ENCODE measurements at places on chromosomes 7 and 10.

DNA sequence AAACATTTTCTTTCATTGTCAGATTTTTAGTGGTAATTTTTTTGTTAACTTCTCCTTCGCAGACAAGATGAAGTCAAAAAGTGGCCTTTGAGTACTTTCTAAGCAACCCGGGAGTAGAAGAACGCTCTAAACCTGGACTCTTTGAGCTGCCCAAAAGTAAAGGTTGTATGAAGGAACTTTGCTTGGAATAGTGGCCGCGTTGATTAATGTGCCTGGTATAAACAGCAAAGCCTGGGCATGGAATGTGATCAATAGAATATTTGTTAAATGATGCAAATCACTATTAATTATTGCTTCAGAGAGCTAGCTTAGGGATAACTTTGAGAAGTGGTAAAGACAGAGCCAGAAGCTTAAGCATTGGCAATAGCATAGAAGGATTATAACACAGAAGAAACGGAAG, 475.1 kb upstream of the ANKRD30A start:
- no peaks in the 10 kb centered on the region for H3K27me3 ChIP-seq
- H3K27ac ChIP-seq = no peak overlapping the region
- no peaks in the 10 kb centered on the region for H3K36me3 ChIP-seq
- DNase-seq = no peak

DNA sequence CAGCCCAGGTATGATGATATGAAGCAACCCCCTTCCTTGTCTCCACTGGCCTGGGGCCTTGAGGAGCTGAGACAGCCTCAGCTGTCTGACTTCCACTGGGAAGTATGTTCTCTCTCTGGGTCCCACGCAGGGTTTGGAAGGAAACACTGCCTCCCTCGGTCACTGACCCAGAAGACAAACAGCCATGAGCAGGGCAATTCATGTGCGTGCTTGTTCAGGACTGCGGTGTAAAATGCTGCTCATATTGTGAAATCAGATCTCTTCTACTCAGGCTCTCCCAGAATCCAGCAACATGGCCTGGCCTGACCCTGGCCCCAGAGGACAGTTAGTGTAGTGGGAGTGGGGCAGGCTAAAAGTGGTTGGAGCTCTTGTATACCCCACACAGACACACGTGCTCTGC, 2.8 kb downstream of the CLCN1 start:
- H3K4me1 ChIP-seq = peaks cover 14% of the 10 kb centered on the region
- DNase-seq = peak; percentile 24
- H3K4me3 ChIP-seq = no peak overlapping the region
- no peak overlapping the region for H3K27ac ChIP-seq
- no peaks in the 10 kb centered on the region for H3K27me3 ChIP-seq

DNA sequence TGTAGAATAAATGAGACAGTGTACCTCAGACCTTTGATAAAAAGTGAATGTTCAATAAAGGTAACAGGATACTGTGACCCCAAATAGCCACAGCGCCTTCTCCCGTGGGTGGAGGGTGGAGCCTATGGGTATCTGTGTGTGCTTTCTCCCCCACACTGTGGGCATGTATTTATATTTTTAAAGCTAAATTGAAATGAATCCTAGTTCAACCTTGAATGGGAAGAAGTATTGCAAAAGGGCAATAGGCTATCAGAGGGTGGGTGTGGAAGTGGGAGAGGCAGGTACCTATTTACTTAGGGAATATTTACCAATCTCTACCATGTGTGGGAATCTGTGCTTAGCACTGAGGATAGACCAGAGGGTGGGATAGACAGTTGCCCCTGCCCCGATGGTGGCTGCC, 68.9 kb downstream of the PFKFB3 start:
- no peaks in the 10 kb centered on the region for H3K36me3 ChIP-seq
- H3K4me3 ChIP-seq = no peak overlapping the region
- H3K4me1 ChIP-seq = peaks cover 18% of the 10 kb centered on the region
- no peak overlapping the region for H3K27ac ChIP-seq

- no peaks in the 10 kb centered on the region for H3K4me1 ChIP-seq
- DNase-seq = peak; percentile 28
- H3K36me3 ChIP-seq = no peaks in the 10 kb centered on the region
- no peaks in the 10 kb centered on the region for H3K27me3 ChIP-seq
- H3K27ac ChIP-seq = no peak overlapping the region
- H3K4me3 ChIP-seq = no peak overlapping the region
These were observed 8.1 kb downstream of the ADCY1 start for GRCh38 chr7:45582136-45582749.

DNA sequence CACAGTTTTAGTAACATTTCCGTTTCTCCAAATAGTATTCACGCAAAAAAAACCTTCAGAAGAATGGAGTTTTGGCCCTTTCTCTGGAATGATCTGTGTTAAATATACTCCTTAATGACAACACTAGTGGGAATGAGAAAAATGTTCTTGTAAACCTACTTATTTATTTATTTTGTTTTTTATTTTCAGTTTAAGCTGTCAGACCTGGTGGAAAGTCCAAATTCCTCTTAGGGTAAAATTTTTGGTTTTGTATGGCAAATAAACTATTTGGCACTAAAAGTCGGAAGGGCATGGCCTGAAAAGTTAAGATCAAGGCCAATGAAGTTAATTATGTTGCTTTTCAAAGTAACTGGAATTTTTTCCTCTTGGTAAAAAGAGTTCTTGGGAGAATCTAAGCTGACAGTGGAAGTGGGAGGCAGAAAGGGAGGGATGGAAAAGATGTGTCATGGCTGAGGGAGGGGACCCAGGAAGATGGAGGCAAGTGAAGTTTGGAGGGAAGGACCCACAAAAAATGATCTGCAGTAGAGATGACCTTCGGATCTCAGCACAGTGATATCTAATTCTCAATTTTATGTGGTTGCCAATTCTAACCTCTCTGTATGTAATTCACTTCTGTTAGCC, 33.5 kb upstream of the VPS41 start:
- no peaks in the 10 kb centered on the region for H3K27me3 ChIP-seq
- H3K4me3 ChIP-seq = no peak overlapping the region
- no peak for DNase-seq
- H3K36me3 ChIP-seq = no peaks in the 10 kb centered on the region

GRCh38 chr7:112638675-112639400, 151.4 kb downstream of the TMEM168 start:
- DNase-seq = no peak
- H3K27me3 ChIP-seq = no peaks in the 10 kb centered on the region
- peaks cover 25% of the 10 kb centered on the region for H3K4me1 ChIP-seq
- no peak overlapping the region for H3K27ac ChIP-seq
- H3K4me3 ChIP-seq = no peak overlapping the region

- no peaks in the 10 kb centered on the region for H3K36me3 ChIP-seq
- H3K4me3 ChIP-seq = no peak overlapping the region
- peaks cover 42% of the 10 kb centered on the region for H3K4me1 ChIP-seq
These were observed 3.2 kb downstream of the ITPRIP start for GRCh38 chr10:104334965-104335650.

DNA sequence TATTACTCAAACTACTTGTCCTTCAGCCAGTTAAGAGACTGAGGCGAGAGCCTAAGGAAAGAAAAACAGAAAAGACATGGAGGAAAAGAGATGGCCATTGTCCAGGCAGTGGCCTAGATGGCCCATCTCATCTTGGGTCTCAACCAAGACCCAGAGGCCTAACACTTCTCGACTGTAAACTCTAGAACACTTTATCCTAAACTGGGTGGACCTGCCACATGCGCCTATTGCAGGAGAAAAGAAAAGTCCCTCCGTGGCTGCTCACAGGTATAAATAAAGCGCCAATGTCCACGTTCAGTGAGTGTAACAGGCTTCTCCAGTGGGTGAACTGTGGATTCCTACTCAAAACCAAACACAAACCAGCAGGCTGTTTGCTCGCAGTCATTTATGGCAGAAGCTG, 92.7 kb upstream of the DDC start:
- H3K36me3 ChIP-seq = no peaks in the 10 kb centered on the region
- H3K4me3 ChIP-seq = no peak overlapping the region

DNA sequence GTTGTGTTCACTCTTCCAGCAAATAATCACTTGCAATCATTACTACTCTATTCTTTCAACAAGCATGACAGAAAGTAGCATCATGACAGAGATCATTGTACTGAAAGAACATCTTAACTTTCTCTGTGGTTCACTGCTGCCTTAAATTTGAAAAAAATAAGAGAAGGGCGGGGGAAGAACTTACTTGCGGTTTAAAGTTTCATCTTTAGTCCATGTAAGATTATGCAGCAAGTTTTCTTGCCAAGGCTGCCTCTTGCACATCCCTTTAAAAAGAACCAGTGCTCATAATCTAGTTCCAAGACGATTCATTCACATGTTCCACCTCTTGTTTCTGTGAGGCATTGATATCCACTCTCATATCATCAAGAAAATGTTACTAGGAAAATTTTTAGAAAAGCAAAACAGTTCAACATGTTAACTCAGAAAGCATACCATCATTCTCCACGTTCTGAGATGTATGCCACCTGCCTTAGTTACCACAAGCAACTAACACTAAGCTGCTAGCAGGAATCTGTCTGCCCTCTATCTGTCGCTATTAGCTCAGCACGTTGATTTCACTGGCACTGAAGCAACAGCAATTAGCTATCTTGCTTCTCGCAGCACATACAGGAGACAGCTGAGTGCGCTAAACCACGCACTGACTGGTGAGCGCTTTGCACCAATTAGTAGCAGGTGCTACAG, at the start of gene PCDH15:
Gene PCDH15 (minus strand): TSS at position 491 of the 681 bp plus-strand sequence. CDS start 136,969 bp downstream, outside the sequence.
- no peak within 1 kb of the TSS for H3K4me3 ChIP-seq
- H3K4me1 ChIP-seq = no peaks in the 10 kb centered on the region
- H3K27ac ChIP-seq = no peak within 1 kb of the TSS
- DNase-seq = peak; percentile 60
- H3K27me3 ChIP-seq = no peaks in the 10 kb centered on the region

DNA sequence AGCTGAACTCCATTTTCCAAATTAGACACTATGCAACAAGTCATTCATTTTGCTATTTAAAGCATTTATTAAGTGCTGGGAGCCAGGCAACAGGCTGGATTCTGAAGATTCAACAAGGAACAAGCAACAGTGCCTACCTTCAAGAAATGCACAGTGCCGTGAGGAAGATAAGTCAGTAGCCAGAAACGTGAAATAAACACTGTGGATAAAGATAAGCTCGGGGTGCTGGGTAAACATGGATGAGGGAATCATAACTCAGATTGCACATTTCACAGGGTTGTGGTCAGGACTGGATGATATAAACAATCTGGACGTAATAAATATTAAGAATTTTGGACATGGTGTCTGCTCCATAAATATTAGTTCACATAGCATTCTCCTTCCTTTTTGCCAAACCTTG, 259.3 kb downstream of the SFMBT2 start:
- no peaks in the 10 kb centered on the region for H3K36me3 ChIP-seq
- no peak overlapping the region for H3K4me3 ChIP-seq
- no peaks in the 10 kb centered on the region for H3K4me1 ChIP-seq
- no peaks in the 10 kb centered on the region for H3K27me3 ChIP-seq
- H3K27ac ChIP-seq = no peak overlapping the region
